WTC11 (cell line): ENCODE measurements at places on chromosomes 3 and 15. TPM values are rescaled to one million over a fixed set of nuclear protein-coding genes. Genes with fewer than 3 reads are reported as not detected.
A peak's percentile ranks its signal among the peaks of the same experiment; 100 is the strongest.

The PCOLCE2 gene
- total RNA-seq = 13.5 to 13.7 TPM (median 13.7 TPM) in 3 replicates

The MASP1 gene
- 2.2 to 3.5 TPM (median 3.1 TPM) in 3 replicates for total RNA-seq

The P2RY1 gene
- total RNA-seq = 31.6 to 47.2 TPM (median 32.9 TPM) in 3 replicates

The LMAN1L gene
- total RNA-seq = not detected in 3 replicates

DNA sequence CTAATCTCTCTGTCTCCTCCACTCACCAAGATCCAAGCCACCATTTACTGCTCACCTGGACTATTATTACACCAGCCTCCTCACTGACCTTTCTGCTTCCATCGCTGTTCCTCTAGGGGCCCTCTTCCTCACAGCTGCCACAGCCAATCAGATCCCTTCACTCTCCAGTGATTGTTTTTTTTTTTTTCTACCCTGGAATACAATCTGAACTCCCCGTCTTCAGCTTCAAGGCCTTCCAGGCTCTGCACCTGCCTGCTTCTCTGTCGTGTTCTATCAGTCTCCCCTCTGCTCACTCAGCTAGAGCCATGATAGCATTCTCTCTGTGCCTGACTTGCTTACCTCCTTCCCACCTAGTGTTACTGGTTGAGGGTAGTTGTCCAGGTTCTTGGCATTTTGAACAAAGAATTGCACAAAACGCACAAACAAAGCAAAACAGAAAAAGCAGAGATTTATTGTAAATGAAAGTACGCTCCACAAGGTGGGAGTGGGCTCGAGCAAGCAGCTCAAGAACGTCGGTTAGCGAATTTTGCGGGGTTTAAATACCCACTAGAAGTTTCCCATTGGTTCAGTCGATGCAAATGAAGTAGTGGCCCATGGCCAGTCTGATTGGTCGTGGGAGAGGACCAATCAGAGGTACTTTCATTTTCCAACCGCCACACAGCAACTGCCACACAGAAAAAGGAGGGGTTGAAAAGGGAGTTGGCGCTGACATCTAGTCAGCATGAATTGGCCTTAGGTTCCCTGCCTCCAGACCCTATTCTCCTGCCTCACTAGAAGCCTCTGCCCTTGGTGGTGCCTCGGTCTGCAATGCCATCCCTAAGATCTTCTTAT, 188.9 kb downstream of the TLE3 start:
- H3K27ac ChIP-seq = no peak overlapping the region
- H3K4me3 ChIP-seq = peak overlapping the region; percentile 41
- H3K27me3 ChIP-seq = peaks cover 18% of the 10 kb centered on the region
- H3K36me3 ChIP-seq = no peaks in the 10 kb centered on the region

GRCh38 chr3:101806491-101806890, 27.5 kb downstream of the NXPE3 start:
- H3K27ac ChIP-seq = 0 out of 2 replicates have a peak overlapping the region, but pooled peaks have one; percentile 24
- H3K4me1 ChIP-seq = peaks cover 12% of the 10 kb centered on the region
- DNase-seq = no peak
- H3K27me3 ChIP-seq = no peaks in the 10 kb centered on the region
- H3K4me3 ChIP-seq = no peak overlapping the region

DNA sequence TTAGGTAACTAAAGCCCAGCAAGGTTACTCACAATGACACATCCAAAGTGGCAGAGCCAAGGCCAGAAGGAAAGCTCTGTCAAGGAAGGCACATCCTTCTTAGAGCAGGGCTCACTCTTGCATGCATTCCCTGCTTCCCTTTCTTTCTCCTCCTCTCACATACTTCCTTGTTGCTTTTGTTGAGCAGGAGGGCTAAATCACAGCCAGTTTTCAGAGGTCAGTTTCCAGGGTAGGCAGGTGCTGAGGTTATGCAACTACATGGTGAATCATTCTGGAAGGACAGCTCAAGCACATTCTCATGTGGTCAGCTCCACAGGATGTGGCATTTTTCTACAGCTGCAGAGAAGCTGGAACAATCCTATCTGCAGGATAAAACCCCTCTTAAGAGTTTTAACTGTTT, 275.6 kb downstream of the ZNF621 start:
- no peaks in the 10 kb centered on the region; the same call in 1 of the 2 replicates for H3K36me3 ChIP-seq
- no peak for DNase-seq
- no peak overlapping the region for H3K4me3 ChIP-seq
- H3K27me3 ChIP-seq = no peaks in the 10 kb centered on the region

GRCh38 chr15:69852916-69853315, 244.8 kb downstream of the TLE3 start:
- DNase-seq = no peak
- H3K36me3 ChIP-seq = no peaks in the 10 kb centered on the region
- H3K4me1 ChIP-seq = peaks cover 18% of the 10 kb centered on the region
- no peaks in the 10 kb centered on the region; the same call in 1 of the 2 replicates for H3K27me3 ChIP-seq
- H3K27ac ChIP-seq = no peak overlapping the region
- no peak overlapping the region for H3K4me3 ChIP-seq

DNA sequence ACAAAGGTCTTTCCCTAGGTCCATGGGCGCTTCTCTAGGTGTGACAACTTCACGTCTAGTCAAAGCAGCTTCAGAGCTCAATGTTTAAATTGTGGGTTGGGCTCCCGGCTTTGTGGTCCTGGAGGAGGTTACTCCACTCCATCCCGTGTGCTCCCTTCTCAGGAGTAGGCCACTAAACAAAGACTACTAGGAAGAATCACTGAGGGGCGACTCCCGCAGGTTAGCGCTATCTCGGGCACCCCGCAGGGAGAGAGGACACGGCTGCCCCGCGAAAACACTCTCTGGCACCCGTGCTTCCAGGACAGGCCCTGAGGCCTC, 500 bp downstream of the PARP6 start:
- H3K4me3 ChIP-seq = peak overlapping the region; percentile 84
- DNase-seq = no peak
- H3K27me3 ChIP-seq = peaks cover 18% of the 10 kb centered on the region
- H3K27ac ChIP-seq = no peak overlapping the region
- peaks cover 6% of the 10 kb centered on the region for H3K36me3 ChIP-seq

DNA sequence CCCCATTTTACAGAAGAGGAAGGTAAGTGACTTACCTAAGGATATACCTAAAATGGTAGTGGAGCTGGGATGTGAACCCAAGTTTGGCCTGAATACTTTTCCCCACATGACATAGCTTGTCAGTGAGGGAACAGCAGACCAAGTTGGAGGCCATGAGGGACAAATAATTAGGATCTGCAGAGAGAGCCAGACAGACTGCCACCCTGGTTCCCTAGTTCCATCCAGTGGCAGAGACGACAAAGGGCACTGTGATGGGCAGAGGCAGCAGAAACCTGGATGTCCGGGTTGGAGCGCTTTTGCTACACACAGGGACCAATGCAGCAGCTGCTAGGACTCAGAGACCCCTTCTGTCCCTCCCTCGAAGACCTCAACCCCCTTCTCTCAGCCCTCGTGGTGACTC, 1.2 kb downstream of the CPLX3 start:
- DNase-seq = no peak
- H3K4me3 ChIP-seq = no peak overlapping the region
- no peaks in the 10 kb centered on the region for H3K36me3 ChIP-seq

GRCh38 chr15:95162967-95163531, 931.7 kb downstream of the MCTP2 start:
- no peak overlapping the region for H3K4me3 ChIP-seq
- DNase-seq = no peak
- no peaks in the 10 kb centered on the region for H3K4me1 ChIP-seq
- no peak overlapping the region for H3K27ac ChIP-seq

DNA sequence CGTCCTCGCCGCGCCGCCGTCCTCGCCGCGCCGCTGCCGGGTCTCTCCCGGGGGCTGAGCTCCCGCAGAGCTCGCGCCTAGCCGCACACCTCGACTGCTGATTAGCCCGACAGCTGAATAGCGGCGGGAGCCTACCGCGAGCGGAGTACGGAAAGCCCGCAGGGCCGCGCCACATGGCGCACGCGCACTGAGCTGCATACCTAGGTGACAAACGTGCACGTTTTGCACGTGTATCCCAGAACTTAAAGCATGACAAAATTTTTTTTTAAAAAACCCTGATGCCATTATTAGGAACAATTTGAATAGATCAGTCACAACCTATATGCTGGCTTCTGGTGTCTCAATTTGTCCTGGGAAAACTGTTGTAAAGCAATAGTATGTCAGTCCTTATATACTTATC, at the start of gene GOLGA8A:
TSS of gene GOLGA8A (minus strand) at position 122 of the 400 bp plus-strand sequence. CDS start 48,117 bp downstream, outside the sequence.
- DNase-seq = peak; percentile 49
- H3K27me3 ChIP-seq = peaks cover 48% of the 10 kb centered on the region
- peak within 1 kb of the TSS; percentile 66 for H3K4me3 ChIP-seq
